ENCODE measurements at places on chromosomes 5 and 9.

DNA sequence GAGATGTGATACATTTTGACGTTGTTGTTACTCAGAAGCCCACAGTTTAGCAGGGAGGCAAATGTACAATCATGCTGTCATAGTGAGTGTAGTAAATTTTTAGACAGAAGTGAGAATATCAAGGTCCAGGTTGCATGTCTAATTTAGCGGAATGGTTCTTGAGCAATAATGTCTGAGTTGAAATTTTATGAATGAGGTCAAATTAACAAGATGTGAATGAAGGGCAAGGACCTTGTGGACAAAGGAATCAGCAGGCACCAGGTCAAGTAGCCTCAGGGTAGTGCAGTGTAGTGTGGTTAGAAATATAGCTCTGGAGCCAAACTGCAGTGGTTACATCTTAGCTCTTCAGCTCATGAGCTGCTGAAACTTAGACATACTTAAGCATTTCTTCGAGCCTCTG is 36.2 kb downstream of the TNFSF8 start:
- DNase-seq = no peak

- no peak for DNase-seq
These were observed 78.6 kb downstream of the PBX3 start for GRCh38 chr9:125825762-125826161.

DNA sequence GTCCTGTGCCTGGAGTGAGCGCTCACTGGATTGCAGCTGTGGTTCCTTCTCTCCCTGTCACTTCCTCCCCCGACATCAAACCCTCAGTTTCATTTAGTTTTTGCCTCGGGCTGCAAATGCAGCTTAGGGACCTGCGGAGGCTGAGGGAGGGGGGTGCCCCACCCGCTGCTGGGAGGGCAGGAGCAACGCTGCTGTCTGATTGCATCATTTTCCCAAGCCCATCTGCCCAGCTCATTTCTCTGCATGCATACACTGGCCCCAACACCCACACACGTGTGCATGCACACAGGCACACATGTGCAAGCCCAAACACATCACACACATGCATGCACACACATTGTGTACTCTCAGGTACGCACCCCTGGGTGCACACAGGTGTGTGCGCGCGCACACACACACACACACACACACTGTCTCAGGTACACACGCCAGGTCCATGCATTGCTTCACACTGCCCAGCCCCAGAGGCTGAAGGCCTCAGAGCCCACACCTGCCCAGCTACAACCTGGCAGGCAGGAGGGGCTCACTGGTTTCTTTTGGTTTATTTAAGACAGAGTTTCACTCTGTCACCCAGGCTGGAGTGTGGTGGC is 3.4 kb downstream of the ASS1 start:
- no peak for DNase-seq

GRCh38 chr9:36149197-36149596 is 12.7 kb downstream of the GLIPR2 start:
- DNase-seq = peak; percentile 62

DNA sequence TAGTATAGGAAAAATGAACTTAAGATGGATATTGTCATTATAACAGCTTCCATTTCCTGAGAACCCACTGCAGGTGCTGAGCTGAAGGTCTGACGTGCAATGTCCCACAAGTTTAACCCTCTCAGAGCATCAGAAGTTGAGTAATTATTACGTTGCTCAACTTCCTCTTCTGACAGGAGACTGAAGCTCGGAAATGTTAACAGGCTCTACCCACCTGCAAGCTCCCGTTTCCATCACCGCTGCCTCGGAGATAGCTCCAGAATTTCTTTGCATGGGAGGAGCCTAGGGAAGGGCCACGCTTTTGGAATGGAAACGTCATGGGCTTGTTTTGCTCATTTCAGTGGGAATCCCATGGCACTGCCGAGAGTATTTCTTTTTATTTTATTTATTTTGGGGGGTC is 1.0 kb upstream of the NTMT1 start:
- no peak for DNase-seq

GRCh38 chr5:147223948-147224791 is 10.7 kb upstream of the STK32A start:
- no peak for DNase-seq

- no peak for DNase-seq
These were observed 44.6 kb downstream of the TSSK1B start for GRCh38 chr5:113390224-113390623.

DNA sequence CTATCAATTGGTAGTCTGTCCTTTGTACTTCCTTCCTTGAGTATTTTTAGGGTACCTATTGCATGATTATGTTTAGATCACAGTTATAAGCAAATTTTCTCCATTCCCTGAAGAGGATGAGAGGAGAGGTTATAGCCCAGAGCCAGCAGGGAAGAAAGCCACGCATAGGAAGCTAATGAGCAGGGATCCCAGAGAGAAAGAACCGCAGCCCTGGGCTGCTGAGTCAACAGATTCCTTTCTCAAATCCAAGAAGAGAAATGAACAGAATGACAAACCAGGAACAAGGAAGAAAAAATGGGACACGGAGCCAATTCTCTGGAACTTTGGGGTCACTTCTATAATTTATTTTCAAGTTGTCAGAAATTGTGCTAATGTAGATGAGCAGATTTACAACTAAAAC is 284.5 kb downstream of the RFX3 start:
- DNase-seq = no peak

GRCh38 chr9:131227112-131227958 is 49.0 kb downstream of the FAM78A start:
- DNase-seq = peak; percentile 63

DNA sequence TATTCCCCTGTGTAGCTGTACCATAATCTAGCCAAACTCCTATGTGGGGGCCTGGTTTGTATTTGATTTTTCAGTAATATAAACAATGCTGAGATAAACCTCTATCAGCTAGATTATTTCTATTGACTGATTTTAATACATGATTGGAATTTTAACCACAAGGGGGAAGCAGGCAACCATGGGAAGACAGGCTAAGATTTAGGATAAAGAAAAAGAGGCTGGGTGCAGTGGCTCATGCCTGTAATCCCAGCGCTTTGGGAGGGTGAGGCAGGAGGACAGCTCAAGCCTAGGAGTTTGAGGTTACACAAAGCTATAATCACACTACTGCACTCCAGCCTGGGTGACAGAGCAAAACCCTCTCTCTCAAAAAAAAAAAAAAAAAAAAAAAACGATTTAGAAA is 18.1 kb upstream of the GPX3 start:
- no peak for DNase-seq

GRCh38 chr9:88342246-88342645 is 46.0 kb upstream of the SPIN1 start:
- no peak for DNase-seq

- no peak for DNase-seq
These were observed 191.9 kb downstream of the C9orf50 start for GRCh38 chr9:129428864-129429577.

- DNase-seq = no peak
These were observed 159.1 kb downstream of the LURAP1L start for GRCh38 chr9:12933957-12934356.

DNA sequence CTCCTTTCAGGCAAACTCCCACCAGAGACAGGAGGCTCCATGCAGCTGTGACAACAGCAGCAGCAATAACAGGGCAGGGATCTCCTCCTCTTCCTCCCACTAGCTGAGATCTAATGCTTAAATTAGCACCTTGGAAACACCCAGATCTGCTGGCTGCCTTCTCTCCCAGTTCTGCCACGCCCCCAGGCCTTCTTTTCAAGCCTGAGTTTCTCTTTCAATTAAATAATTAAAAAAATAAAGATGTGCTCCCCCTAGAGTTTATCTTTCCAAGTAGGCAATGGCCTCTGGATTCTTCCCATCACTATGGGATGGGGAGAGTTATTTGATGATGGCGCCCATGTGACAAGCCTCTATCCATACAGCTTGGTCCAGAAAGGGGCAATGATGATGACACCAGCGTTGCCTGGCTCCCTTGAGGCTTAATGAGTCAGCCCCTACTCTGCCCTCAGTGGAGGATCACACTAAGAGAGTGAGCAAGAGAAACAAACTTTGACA is 3.8 kb downstream of the FAM219A start:
- DNase-seq = peak; percentile 57

DNA sequence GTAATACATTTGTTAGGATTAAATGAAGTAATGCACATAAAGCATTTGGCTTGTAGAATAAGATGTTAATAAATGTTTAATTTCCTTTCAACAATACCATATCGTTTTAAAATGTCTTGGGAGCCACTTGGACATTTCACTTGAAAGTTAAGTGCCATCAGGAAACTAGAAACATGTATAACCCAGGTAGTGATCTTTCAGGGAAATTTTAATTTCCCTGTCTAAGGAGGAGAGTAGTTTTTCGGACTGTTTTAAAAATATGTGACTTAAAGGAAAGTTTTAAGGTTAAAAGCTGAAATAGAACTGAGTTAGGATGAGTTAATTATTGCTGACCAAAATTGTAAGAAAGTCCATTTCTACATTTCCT is 18.0 kb downstream of the CDC42SE2 start:
- DNase-seq = no peak

- no peak for DNase-seq
These were observed 119.6 kb upstream of the KLF9 start for GRCh38 chr9:70534061-70534460.

- DNase-seq = no peak
These were observed 174.7 kb downstream of the HMHB1 start for GRCh38 chr5:143986516-143987212.

DNA sequence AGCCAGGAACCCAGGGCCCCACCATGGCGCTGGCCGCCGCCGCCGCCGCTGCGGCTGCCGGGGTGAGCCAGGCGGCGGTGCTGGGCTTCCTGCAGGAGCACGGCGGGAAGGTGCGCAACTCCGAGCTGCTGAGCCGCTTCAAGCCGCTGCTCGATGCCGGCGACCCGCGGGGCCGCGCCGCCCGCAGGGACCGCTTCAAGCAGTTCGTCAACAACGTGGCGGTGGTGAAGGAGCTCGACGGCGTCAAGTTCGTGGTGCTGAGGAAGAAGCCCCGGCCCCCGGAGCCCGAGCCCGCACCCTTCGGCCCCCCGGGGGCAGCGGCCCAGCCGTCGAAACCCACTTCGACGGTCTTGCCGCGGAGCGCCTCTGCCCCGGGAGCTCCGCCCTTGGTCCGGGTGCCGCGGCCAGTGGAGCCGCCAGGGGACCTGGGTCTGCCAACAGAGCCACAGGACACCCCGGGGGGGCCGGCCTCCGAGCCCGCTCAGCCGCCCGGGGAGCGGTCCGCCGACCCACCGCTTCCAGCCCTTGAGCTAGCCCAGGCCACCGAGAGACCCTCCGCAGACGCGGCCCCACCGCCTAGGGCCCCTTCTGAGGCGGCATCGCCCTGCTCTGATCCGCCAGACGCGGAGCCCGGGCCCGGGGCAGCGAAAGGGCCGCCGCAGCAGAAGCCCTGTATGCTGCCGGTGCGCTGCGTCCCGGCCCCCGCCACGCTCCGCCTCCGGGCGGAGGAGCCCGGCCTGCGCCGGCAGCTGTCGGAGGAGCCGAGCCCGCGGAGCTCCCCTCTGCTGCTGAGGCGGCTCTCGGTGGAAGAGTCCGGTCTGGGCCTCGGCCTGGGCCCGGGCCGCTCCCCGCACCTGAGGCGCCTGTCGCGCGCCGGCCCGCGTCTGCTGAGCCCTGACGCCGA is 749 bp downstream of the SOWAHA start:
- DNase-seq = no peak

- DNase-seq = no peak
These were observed 164.1 kb upstream of the MPDZ start for GRCh38 chr9:13443346-13444244.

DNA sequence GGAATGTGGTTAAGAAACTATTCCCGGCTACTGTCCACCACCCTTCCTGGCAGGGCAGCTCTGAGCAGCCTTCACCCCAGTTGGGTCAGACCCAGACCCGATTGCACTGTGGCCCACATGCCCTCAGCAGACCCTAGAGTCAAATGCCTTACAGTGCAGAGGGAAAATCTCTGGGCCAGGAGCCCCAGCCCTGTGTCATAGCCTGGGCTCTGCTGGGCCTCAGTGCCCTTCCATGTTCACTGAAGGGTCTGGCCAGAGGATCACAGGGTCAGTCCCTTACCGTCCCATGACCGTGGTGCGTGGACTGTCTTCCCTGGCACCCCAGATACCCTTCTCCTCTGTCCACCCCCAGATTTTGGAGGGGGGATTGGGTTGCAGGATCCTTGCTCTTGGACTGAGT is 73.5 kb upstream of the COL5A1 start:
- no peak for DNase-seq

DNA sequence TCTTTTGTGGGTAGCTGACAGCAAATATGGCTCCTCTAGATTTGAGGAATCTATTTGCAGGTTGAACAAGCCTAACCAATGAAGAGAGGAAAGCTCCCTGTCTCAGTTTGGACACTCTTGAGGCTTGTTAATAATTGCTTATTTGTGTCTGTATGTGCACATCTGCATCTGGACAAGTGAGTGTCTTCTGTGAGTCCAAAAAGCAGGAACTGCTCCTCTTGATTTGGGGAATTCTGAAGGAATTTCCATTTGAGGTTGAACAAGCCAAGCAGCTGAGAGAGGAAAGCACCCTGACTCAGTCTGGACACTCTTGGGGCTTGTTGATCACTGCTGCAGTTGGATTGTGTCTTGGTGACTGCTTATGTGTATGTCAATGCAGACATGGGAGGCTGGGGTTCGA is 211.6 kb downstream of the DTWD2 start:
- no peak for DNase-seq

- DNase-seq = no peak
These were observed 5.5 kb upstream of the ENTREP1 start for GRCh38 chr9:69319324-69320025.

DNA sequence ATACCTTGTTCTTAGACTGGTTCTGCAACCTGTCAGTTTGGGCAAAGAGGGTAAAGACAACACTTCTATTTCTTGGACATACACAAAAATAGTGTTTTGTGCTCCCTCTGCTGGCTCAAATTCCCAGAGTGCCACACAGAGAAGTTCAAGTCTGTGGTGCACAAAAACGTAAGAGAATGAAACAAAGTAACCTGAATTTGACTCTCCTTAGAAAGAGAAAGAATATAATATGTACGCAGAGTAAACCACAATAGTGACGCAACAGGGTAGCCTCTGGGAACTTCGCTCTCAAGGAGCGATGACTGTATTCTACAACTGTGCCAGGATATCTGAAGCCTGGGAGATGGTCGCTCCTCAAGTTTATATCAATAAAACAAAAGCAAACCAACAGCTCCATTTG is 18.5 kb downstream of the DDX31 start:
- no peak for DNase-seq

GRCh38 chr5:149014571-149015031 is 48.3 kb downstream of the SH3TC2 start:
- DNase-seq = no peak

DNA sequence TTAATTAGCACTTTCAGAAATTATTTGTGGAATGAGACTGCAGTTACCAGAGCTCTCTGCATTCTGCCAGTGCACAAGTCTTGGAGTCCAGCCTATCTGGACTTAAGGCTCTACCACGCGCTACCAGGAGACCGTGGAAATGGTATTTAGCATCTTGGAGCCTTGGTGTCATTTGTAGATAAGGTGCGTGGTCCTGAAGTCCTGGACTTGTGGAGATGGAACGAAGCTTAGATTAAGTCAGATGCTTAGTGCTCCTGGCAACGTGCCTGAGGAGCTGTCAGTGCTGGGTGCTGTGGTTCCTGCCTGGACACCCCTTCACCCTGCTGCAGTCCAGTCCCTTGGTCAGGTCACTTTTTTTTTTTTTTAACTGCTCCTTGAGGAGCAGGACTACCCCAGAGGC is 59.7 kb downstream of the RCL1 start:
- DNase-seq = no peak

Data from right cardiac atrium (tissue), 5 donors.